ENCODE measurements at places on chromosomes 13 and 19.

DNA sequence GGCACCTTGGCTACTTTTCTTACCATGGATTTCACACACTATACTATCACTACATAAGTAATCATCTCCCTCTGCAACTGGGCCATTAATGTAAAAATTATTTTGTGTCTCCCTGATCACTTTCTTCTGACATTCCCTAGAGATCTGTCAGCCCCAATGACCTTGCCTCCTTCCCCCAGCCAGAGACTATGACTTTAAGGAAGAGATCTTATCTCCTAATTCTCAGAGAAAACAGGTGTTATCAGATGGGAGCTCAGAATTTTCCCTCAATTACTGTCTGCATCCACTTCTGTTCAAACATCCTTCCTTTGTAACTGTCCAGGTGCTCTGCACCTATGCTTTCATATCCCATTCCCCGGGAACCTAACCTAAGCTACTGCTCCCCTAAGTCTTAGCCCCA, 397.5 kb downstream of the DIAPH3 start:
- DNase-seq = no peak

DNA sequence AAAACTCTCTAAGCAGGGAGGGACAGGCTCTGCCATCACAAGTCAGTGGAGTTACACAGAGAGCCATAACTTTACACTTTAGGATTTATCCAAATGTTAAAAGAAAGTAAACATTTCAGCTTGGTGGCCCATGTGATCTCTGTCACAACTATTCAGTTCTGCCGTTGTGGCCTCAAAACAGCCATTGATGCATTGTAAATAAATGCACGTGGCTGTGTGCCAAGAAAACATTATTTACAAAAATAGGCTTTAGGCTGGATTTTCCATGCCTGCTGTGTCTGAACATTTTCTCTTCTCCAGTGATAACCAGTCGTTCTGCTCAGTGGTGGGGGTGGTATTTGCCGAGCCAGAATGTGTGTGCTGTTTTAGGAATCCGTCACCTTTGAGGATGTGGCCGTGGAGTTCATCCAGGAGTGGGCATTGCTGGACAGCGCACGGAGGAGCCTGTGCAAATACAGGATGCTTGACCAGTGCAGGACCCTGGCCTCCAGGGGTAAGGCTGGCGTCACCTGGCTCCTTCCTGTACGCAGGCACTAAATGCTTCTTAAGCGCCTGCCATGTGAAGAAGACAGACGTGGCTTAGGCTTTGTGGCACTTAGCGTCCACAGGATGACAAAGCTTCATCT, 4.9 kb downstream of the ZNF333 start:
- no peak for DNase-seq

DNA sequence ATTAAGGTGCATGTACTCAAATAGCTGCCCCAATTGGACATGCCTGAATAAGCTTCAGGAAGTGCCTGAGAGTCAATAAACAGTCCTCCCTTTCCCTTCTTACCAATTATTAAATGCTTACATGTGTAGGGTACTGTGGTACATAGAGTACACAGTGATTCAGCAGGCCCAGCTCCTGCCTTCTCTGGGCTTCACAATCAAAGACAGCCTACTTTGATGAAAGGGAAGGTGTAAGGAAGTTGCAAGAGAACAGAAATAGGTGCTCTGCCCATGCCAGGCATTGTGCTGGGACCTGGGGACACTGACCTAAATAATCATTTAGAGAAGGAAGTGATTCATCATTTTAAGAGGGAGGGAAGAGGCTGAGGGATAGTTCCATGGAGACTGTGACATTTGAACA, 17.2 kb downstream of the FRY start:
- no peak for DNase-seq

GRCh38 chr13:77511552-77511951, 24.0 kb upstream of the SCEL start:
- DNase-seq = no peak

All from stimulated activated CD4-positive, alpha-beta T cell treated with anti-CD3 and anti-CD28 coated beads, Interleukin-12 subunit alpha, Interleukin-12 subunit beta, amount 100 ng/mL, for 24 hours (primary cell).